Uterus (tissue), 4 donors: ENCODE measurements at places on chromosomes 12 and 14. TPM values are rescaled to one million over a fixed set of nuclear protein-coding genes. Genes with fewer than 3 reads are reported as not detected.
A peak's percentile ranks its signal among the peaks of the same experiment; 100 is the strongest.

DNA sequence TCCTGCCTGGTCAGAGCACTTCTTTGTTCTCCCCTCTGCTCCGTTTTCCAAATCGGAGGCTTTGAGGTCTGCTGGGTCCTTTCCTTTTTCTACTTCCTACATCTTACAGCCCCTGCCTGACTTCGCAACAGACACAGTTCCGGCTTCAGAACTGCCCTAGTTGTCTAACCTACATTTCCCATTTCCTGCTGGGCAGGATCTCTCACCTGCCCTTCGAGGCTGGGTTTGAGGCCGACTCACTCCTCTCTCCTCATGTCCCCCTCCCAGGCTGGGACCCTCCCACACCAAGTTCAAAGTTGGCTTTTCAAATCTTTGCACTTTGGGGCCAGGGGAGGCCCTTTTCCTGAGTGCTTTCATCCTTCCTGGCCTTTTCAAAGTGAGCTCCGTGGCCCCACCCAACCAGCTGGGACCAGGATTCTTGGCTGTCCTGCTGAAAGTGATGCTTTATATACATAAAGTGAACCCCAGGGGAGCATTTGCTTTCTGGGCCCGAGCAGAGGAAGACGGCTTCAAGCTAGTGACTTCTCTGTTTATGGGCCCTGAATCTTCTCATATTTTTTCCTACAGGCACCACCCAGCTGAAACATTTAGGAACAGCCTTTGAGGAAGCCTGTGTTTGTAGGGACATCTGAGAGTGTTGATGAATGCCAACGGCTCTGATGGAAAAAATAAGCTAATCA, 281.0 kb upstream of the CRY1 start:
- DNase-seq = no peak

ARL1 gene
- 26.6 TPM for total RNA-seq

- DNase-seq = no peak
Measured at GRCh38 chr12:9911708-9912107, 20.5 kb downstream of the CLEC2A start.

GRCh38 chr12:124727264-124727800, 136.3 kb downstream of the SCARB1 start:
- peak; percentile 73 for DNase-seq

GRCh38 chr12:3150931-3151835, 74.0 kb downstream of the TSPAN9 start:
- DNase-seq = no peak

DNA sequence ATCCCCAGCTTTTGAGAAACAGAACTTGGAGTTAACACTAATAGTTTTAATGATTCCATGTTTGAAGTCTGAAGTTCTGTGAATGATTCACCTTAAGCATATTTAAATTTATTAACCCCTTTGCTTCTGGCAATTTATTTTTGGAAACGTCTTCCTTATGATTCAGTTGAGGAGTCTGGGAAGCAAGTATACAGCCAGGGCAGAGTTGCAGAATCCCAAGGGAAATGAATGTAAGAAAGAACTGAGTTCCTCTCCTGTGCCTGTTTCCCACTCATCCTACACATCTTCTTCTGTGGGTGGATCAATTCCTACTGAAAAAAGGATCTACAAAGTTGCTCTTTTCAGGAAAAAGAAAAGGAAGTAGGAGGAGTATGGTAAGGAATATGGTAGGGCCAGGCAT, 108.2 kb upstream of the CCDC91 start:
- DNase-seq = no peak

DNA sequence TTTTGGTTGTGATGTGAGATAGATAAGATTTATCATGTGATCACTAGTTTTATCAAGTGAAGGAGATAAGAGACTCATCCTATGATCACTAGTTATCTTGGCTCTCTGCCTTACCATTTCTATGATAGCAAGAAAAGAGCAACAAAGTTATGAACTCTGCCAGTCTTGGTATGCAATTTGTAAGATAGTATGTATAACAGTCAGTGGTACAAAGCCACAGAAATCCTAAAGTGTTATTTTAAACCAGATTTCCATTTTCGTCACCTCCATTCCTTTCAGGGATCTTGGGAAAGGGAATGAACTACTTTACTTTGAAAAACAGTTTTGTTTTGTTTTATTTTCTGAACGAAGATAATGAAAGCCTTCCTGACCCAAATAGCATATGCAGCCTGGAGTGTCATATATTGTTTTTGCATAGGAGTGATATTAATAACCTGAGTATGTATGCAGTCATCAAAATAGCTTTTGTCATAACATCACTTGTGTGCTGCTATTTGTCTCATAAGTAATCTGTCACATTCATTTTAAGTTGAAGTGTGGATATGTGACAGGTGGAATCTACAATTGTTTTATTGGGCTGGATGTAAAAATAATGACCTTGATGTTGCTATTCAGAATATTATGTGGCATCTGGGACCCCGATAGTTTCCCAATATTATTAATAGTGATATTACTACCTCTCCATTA, 35.0 kb downstream of the FLRT2 start:
- DNase-seq = no peak

GRCh38 chr14:100578552-100578951, 8.7 kb downstream of the BEGAIN start:
- DNase-seq = no peak

DNA sequence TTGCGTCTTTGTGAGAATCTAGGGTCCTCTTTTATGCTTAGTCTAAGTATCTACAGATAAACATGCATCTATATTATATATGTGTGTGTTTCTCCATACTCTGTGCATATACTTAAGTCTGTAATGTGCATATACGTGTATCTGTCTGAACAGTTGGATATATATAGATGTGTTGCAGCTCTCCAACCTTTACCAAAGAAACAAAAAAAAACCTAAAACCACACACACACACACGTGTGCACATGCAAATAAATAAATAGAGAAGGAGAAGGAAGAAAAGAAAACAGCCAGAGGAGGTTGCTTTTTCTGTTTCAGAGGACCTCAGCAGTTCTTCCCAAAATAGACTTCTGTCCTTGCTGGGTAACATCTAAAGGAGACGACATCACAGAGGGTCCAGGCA, 244.9 kb downstream of the CACNA1C start:
- no peak for DNase-seq

SMCO2 gene
- total RNA-seq = not detected

- no peak for DNase-seq
Measured at GRCh38 chr14:47353186-47353585, 322.2 kb downstream of the MDGA2 start.
